ENCODE measurements at places on chromosomes 16 and 17.

- no peak for DNase-seq
These were observed 32.1 kb downstream of the RNF112 start for GRCh38 chr17:19443148-19443547.

GRCh38 chr17:29561554-29562517 lies 5.0 kb downstream of the ABHD15 start:
- no peak for DNase-seq

DNA sequence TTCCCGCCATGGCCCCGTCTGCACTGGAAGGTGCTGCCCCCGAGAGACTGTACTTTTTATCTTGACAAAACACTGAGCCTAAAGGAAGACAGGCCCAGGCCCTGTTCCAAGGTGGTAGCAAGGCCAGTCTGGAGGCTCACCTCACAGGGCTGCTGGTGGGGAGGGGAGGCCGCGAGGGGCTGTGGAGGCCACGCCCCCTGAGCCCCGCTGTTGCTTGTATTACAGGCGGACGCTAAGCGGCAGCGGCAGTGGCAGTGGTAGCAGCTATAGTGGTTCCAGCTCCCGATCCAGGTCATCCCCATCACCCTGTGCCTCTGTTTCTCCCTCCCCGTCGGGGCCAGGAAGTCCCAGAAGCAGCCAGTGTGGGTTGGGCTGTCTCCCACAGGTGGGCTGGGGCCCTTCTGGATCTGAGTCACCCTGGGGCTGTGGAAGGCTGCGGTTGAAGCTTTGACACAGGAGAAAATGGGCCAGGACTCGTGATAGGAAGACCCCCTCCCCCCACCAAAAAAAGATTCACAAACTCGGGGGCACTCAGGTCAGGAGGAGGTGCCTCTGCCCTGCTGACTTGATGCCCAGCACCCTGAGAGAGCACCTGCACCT lies 13.3 kb upstream of the IL17C start:
- no peak for DNase-seq

DNA sequence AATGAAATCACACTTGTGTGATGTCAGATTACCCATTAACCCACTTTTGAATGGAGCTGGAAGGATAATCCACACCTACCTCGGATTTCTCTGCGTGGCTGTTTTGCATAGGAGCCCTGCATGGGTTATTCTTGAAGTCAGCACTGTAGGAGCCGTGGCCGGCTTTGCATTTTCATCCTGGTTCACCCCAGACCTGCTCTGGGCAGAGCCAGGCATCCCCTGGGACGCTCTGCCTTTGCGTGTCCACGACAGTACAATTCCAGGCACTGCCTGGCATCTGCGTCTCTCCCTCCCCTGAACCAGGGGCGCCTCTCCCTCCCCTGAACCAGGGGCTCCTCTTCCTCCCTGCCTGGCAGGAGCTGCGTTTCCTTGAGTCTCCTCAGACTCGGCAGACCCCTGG lies 29.7 kb upstream of the ZNF750 start:
- no peak for DNase-seq

DNA sequence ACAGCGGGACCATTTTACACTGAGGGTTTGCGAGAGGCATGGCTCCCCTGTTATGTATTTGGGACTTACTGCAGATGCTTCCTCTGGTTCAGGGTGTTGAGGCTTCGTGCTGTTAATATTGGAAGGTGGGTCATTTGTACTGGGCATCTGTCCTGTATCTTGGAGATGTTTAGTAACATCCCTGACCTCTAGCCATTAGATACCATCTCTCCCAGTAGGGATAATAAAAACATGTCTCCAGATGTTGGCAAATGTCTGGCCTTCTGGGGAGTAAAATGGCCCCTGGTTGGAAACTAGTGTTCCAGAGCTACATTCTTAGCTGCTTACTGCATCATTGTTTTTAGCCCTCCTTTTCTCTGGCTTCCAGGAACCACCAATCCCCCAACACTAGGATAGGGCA lies 388.0 kb downstream of the WWOX start:
- no peak for DNase-seq

GRCh38 chr17:44326861-44327444 lies 2.3 kb upstream of the SLC25A39 start:
- DNase-seq: peak; percentile 91

GRCh38 chr16:17177242-17177958 lies 293.4 kb downstream of the XYLT1 start:
- DNase-seq: no peak

- no peak for DNase-seq
These were observed 3.4 kb downstream of the ZNF469 start for GRCh38 chr16:88385831-88386815.

DNA sequence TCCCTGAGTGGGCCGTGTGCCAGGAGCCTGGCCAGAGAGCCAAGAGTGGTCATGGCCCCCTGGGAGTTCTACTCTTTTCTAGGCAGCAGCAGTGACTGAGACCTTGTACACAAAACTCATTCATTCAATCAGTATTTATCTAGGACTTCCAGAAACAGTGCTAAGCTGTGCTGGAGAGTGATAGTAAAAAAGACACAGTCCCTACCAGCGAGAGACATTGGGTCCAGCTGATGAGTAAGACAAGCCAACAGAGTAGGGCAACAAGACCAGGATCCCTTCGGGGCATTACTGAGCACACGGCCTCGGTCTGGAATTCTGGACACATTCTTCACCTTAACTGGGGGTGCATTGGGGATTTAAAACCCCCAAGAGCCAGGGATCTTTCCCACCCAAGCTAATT lies 20.2 kb downstream of the CBX4 start:
- DNase-seq: no peak

GRCh38 chr16:85185303-85186100 lies 73.2 kb upstream of the CIBAR2 start:
- no peak for DNase-seq

DNA sequence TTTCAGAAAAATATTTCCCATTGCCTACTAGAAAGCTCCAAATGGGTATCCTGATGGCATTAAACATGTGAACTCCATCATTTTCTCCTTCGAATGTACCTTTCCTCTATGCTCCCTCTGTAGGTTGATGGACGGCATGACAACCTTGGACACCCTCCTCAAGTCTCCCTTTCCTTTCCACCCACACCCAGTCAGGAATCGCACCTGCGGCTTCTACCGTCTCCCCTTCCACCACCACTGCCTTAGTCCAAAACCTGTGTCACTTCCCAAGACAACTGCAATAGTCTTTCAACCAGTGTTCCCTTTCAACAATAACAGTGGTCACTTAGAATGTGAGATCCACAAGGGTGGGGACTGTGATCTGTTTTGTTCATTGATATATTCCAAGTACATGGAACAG lies 233.1 kb upstream of the AXIN2 start:
- DNase-seq: no peak

- no peak for DNase-seq
These were observed 1.4 kb downstream of the PMP22 start for GRCh38 chr17:15263680-15264079.

GRCh38 chr16:83882163-83882885 lies 16.6 kb upstream of the MLYCD start:
- DNase-seq: no peak

- DNase-seq: no peak
These were observed 17.9 kb upstream of the COL1A1 start for GRCh38 chr17:50219342-50219741.

DNA sequence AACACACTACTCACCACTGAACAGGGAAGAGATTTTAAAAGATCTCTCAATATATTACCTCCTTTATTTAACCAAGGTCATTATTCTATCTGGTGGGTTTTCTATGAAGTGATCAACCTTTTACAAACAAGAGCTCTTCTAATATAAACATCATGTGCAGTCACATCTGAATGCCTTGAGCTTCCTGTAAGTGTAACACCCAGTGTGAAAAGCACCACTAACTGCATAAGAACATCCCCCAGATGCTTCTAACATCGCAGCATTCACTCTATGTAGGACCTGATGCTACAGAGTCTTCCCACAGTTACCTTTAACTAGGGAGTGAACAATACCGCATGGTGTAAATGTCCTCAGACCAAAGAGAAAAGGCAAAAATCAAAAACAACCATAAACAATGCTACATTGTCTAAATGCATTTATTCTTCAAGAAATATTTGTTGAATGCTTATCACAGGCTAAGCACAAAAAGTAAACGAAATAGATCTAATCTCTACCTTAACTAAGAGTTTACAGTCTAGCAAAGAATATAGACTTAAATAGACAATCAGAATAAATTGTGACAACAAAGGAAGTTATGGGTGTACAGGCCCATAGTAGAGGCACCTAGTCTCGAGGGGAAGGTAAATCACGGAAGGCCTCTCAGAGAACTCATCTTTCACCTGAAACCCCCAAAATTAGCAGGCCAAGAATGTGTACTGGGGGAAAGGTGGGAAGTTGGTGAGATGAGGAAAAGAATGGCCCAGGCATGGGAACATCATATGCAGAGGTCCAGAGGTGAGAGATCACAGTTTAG lies 16.2 kb downstream of the SKAP1 start:
- no peak for DNase-seq

GRCh38 chr16:1287982-1288670 lies 21.3 kb upstream of the UBE2I start:
- no peak for DNase-seq

GRCh38 chr16:27237219-27238015 lies 31.2 kb downstream of the NSMCE1 start:
- no peak for DNase-seq

DNA sequence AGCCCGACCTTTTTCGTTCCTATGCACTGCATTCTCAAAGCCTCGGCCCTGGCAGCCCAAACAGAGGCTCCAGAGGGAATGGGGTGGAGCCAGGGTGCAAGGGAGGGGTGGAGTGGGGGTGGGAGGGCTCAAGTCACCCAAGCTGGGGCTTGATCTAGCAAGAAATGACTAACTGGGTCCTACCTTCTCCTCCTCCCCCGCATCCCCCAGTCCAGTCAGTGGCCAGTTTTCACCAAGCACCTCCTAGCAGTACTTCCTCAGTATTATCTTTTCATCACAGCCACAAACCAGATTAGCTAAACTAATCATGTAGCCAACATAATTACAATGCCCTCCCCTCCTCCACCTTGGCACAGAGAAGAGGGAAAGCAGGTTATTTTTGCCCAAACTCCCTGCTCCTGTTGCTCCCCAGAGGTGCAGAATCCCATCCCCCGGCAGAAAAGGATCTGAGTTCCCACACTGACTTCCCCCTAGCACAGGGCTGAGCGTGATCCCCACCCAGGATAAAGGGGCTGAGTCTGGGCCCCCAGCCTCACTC lies 2.2 kb downstream of the JUP start:
- no peak for DNase-seq

GRCh38 chr17:10713318-10713717 lies 15.9 kb downstream of the ADPRM start:
- no peak for DNase-seq

- no peak for DNase-seq
These were observed 53.1 kb downstream of the PRMT7 start for GRCh38 chr16:68363658-68364521.

GRCh38 chr16:81575834-81576233 lies 131.2 kb downstream of the CMIP start:
- DNase-seq: no peak

GRCh38 chr17:32156656-32157055 lies 14.4 kb downstream of the RHOT1 start:
- no peak for DNase-seq

DNA sequence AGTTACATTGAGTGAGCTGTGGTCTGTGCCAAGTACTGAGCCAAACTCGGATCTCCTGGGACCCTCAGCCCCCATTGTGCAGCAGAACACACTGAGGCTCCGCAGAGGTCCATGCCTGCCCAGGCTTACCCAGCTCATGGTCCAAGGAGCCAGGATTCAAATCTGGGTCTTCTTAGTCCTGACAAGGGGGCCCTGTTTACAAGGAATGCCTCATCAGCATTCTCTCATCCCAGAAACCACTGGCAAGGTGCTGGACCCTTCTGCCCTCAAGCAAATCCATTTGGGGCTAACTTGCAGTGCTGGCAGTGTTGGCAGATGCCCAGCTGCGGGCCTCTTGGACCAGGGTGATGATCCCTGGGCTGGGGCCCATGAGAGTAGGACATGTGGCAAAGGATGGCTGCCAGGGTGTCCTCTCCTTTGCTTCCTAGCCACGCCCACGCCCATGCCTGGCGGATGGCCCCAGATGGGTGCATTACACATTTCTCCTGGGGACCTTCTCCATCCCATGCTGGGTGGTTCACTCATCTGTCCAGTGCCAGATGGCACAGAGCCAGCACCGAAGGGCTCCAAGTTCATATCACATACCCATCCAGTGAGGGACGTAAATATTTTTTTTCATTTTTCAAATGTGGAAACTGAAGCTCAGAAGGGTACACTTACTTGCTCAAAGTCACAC lies 117.7 kb downstream of the CMIP start:
- DNase-seq: no peak
